T-helper 2 cell (primary cell): ENCODE measurements at places on chromosomes 13 and 19.

DNA sequence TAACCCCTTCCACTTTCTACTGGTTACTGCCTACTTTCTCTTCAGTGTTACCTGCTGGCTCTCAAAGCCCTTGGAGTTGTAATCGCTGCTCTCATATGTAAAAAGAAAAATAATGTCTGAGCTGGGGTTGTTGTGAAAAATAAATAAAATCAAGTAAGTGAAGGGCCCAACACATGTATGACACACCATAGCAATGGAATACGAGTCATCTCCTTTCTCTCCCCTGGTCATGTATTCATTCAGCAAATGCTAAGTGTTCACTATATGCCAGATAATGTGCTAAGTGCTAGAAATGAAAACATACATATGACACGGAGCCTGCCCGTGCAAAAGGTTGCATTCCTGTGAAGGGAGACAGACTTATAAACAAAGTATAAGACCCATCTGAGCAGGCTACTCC is 535.0 kb downstream of the RFC3 start:
- DNase-seq: no peak

- no peak for DNase-seq
Measured at GRCh38 chr19:27652281-27652680, 1560.7 kb downstream of the UQCRFS1 start.

DNA sequence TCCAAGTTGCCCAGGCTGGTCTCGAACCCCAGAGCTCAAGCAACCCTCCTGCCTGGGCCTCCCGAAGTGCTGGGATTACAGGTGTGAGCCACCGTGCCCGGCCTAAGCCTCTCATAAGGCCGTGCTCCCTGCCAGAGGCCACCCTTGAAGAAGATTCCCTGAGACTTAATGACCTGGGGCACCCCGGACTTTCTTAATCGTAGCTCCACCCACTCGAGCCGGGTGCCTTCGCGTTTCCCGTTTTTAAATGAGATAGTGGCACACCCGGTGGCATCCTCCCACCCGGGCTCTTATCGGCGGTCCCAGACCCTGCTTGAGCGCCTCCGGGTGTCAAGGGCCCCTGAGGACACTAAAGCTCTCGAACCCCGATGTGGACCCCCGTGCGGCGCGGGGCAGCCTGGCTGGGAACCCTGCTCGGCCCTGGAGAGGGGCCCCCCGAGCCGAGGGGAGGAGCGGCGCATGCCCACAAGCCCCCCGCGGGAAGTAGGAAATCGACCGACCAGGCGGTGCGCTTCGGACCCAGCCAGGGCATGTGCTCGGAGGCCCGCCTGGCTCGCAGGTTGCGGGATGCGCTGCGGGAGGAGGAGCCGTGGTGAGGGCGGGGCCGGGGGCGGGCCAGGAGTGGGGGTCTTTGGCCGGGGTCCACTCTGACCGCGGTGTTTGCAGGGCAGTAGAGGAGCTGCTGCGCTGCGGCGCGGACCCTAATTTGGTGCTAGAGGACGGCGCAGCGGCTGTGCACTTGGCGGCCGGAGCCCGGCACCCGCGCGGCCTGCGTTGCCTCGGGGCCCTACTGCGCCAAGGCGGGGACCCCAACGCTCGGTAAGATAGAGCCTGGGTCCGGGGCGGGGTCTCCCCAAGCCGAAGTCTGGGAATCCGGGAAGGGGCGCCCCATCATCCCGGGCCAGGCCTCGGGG is at the start of gene ANKLE1:
TSS of gene ANKLE1 (plus strand) at position 511 of the 914 bp plus-strand sequence. CDS start at position 531, 20 bp downstream.
- DNase-seq: peak; percentile 49

DNA sequence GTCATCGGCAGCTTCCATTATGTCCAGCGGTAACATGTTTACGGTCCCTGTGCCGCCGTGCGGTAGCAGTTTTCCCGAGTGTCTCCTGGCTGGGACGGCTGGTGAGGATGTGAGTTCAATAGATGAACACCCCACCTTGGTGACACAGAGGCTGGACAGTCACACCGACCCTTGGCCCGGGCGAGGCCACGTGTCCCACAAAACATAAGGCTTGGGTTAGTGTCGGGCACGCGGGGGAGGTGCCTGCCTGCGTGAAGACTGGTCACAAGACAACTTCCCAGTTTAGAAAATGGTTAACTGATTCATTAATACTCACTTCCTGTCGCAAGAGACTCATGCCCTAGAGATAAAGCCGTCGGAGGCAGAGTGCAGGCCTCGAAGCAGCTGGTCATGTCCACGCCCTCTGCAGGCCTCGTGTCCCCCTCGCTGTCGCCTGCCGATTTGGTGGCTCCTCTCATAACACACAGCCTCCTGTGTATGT is 17.2 kb downstream of the RASA3 start:
- no peak for DNase-seq

DNA sequence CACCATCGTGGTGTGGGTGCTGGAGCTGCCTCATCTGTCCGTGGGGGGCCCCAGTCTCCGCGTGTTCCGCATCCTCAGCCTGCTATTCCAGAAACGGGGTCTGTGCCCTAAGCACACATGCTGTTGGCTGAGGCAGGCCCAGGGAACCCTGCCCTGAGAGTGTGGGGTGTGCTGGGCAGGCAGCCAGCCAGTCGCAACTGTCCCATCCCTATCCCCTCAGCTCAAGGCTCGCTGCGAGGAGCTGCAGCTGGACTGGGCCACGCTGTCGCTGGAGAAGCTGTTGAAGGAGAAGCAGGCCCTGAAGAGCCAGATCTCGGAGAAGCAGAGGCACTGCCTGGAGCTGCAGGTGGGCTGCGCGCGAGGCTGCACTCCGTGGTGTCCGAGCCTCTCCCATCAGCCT is 21.9 kb downstream of the PLEKHJ1 start:
- DNase-seq: no peak

DNA sequence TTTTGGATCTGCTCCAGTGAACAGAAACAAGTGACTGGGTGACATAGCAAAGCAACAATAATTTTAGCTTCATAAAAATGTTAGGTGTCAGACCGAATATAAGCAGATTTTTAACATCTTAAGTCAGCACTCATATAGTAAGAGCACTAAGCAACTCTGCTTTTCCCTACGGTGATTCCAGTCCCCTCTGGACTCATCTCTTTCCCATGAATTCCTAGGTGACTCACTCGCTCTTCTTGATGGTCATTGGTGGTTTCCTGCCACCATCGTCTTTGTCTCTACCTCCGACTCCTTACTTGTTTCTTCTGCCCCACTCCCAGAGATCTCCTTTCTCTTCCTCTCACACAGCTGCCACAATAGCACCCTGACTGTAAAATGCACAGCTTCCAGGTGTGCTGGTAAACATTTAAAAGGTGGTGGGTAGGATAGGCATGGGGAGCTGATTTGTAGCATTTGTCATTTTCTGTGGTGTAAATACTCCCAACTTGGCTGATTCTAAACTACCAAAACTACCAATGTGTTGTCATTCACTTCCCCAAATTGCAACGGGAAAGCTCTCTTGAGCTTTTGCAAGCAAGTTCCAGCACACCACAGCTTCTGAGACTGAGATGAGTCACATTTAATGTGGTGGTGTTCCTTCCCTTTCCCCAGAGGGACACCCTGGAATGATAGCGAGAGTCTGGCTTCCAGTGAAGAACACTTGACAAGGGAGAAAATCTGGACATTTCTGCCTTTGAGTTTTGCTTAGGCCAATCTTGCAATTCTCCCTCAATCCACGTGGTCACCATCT is 42.8 kb upstream of the CLDN10 start:
- DNase-seq: no peak

DNA sequence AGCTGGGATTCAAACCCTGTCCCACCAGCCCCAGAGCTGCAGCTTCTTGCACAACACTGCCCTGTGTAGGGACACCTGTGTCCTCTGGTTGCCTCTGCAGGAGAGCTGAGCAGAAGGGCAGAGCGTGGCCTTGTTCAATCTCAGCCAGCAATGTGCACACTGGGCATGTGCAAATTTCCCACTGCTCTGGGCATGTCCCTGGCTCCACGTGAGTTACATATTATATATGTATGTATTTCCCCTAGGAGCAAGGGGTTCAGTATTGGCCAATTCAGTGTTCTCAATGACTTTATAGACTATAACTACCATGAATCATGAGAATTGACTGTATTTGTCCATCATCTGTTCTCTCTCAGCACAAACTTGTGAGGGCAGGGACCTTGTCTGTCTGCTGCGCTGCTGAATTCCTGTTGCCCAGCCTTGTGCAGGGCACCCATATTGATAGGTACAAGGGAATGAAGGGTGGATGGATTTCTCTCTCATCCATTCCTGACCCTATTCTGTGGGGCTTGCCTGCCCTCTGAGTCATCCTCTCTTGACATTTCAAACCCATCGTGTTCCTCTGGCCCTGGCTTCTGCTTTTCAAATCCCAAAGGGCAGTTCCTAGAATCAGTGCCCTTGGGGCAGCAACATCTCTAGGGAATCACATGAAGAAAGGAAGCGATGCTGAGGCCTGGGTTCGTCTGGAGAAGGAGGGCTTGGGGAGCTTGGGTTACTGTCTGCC is 69.7 kb downstream of the ERICH6B start:
- no peak for DNase-seq

DNA sequence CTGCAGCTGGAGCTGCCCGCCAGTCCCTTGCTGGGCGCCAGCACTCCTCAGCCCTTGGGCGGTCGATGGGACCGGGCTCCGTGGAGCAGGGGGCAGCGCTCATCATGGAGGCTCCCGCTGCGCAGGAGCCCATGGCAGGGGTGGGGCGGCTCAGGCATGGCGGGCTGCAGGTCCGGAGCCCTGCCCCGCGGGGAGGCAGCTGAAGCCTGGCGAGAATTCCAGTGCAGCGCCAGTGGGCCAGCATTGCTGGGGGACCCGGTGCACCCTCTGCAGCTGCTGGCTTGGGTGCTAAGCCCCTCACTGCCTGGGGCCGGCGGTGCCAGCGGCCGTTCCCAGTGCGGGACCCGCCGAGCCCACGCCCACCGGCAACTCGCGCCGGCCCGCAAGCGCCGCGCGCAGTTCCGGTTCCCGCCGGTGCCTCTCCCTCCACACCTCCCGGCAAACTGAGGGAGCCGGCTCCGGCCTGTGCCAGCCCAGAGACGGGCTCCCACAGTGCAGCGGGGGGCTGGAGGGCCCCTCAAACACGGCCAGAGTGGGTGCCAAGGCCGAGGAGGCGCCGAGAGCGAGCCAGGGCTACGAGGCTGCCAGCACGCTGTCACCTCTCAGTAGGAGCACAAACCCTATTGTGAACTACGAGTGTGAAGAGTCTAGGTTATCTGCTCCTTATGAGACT is 687.1 kb downstream of the PCDH17 start:
- no peak for DNase-seq

- DNase-seq: no peak
Measured at GRCh38 chr13:91513790-91514189, 115.4 kb downstream of the GPC5 start.

DNA sequence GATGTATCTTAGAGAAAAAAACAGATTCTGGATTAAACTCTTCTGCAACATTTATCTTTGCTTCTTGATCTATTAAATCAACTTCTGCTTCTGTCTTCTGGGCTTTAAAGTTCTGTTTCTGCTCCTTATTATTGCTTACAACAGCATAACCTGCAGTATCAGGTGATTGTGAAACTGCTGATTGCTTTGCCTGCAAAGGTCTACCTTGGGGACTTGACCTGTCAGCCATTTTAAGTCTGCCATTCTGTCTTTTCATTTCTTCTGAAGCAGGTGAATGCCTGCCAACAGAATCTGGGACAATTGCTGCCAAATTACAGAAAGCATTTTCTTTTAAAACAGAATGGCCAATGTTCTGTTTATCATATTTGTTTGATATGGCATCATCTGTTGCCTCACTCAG is 31.1 kb downstream of the TEX30 start:
- DNase-seq: no peak

- DNase-seq: no peak
Measured at GRCh38 chr19:46755077-46755852, 9.0 kb upstream of the STRN4 start.

DNA sequence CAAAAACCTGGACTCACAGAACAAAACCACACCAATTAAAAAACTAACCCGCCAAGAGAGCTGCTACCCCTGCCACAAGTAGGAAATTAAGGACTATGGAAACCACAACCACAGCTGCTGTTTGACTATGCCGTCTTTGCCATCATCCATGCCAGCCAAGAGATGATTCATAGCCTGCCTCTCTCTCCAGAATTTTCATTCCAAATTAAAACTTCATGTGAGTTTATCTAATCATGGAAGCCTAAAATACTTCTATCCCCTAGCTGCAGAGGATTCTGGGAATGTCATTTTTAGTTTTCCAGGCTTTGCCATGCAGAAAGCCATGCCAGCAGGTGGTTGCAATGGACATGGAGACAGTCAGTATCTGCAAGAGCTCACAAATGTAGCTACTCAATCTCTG is 27.6 kb upstream of the GTF2F2 start:
- peak; percentile 9 for DNase-seq

GRCh38 chr19:45468803-45469131 is 971 bp downstream of the FOSB start:
- DNase-seq: no peak

- DNase-seq: no peak
Measured at GRCh38 chr19:35844482-35845214, 7.7 kb downstream of the NPHS1 start.

GRCh38 chr13:80473695-80474094 is 132.8 kb upstream of the SPRY2 start:
- no peak for DNase-seq

DNA sequence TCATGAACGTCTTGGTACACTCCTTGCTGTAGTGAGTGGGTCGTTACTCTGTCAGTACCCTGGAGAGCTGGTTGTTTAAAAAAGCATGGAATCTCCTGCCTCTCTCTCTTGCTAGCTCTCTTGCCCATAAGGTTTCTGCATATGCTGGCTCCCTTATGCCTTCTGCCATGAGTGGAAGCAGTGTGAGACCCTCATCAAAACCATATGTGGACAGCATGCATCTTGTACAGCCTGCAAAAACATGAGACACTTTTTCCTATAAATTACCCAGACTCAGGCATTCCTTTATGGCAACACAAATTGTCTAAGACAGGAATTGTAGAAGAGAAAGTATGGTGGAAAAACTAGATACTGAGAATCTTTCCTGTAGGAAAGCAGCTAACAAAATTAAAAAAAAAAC is 516.3 kb downstream of the SLITRK6 start:
- DNase-seq: no peak

DNA sequence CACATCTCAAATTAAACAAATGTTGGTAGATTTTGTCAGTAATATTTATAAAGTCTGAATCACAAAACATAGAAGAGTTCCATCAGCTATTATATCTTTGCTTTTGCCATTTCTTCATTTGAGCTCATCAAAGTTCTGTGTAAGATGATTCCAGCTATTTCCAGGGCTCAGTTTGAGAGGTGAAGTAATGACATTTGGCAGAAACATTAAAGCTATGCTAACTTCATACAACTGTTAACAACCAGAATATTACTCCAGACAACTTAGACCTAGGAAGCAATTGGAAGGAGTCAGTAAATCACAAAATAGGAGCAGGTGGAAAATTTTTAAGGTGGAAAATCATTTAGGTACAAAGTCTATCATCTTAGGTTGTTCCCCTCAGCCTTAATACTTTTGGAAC is 76.2 kb upstream of the CSNK1A1L start:
- DNase-seq: no peak

DNA sequence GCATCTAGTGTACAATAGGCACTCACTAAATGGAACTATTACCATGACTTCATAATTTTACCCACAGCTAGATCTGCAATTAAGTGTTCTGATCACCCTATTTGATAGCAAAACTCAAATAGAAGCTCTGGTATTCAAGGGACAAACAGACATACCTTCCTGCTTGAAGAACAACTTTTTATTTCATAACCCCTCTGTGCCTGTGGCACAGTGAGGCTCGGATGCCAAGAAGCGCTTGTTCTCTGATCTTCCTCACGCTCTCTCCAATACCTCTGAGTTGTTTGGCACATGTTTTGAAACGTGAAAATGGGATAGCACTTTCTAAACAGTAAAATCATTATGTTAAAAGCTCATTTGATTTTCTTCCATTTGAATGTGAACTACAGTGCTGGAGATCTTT is 232.0 kb downstream of the KLF5 start:
- no peak for DNase-seq

GRCh38 chr13:77001963-77002587 is 10.2 kb downstream of the CLN5 start:
- no peak for DNase-seq
